ENCODE measurements at places on chromosomes 5 and 9.
A peak's percentile ranks its signal among the peaks of the same experiment; 100 is the strongest.

DNA sequence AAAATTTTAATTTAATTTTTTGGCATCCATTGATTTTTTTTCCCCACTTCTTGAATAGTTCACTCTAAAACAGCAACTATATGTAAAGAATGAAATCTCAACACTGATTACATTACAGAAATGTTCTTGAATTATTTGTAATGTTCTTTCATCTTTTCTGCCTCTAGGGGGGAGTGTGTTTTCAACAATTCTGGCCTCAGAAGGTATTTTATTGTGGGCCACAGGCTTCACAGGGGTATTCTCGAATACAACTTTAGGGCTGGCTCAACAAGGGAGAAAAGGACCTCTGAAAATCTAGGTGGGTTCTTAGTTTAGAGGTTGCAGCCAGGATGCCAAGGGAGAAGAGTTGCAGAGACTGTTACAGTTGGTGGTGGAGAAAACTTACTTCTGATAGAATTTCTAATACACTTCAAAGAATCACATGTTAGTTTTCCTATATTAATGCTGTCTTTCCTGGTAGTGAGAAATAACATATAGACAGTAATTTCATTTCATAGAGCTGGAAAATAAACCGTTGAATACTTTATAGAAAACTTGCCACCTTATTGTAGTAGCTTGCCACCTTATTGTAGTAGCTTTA lies 3.6 kb upstream of the NPR3 start:
- DNase-seq: no peak

DNA sequence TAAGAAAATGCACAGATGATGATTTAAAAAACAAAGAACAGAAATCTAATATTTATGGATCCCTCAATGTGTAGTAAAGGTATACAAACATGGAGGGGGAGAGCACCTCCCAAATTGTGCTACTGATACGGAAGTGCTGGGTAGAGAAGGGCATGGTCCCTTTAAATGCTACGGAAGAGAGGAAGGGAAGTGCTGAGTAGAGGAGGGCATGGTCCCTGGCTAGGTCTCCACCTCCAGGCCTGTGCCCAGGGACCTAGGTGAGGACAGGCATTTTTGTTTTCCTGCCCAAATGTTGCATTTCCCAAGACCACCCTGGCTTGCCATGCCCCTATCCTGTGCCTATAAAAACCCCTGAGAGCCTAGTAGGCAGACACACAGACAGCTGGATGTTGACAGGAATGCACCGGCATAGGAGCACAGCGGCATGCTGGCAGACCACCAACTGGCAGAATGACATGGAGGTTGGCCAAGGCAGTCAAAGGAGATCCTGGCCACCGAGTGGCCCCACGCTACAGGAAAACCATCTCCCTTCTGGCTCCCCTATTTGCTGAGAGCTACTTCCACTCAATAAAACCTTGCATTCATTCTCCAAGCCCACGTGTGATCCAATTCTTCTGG lies 62.1 kb upstream of the SPDL1 start:
- DNase-seq: no peak

- DNase-seq: no peak
Observed at GRCh38 chr5:5652181-5652580, 229.7 kb downstream of the ICE1 start.

GRCh38 chr5:14809369-14810155 lies 62.0 kb downstream of the ANKH start:
- DNase-seq: no peak

- no peak for DNase-seq
Observed at GRCh38 chr5:116575326-116576052, 866 bp upstream of the SEMA6A start.

GRCh38 chr5:168464214-168464613 lies 22.1 kb upstream of the RARS1 start:
- no peak for DNase-seq

GRCh38 chr9:125755340-125755739 lies 8.2 kb downstream of the PBX3 start:
- DNase-seq: no peak

GRCh38 chr5:96660971-96661854 lies 963 bp upstream of the CAST start:
- DNase-seq: no peak

- DNase-seq: no peak
Observed at GRCh38 chr9:75885652-75886051, 4.8 kb upstream of the PCSK5 start.

DNA sequence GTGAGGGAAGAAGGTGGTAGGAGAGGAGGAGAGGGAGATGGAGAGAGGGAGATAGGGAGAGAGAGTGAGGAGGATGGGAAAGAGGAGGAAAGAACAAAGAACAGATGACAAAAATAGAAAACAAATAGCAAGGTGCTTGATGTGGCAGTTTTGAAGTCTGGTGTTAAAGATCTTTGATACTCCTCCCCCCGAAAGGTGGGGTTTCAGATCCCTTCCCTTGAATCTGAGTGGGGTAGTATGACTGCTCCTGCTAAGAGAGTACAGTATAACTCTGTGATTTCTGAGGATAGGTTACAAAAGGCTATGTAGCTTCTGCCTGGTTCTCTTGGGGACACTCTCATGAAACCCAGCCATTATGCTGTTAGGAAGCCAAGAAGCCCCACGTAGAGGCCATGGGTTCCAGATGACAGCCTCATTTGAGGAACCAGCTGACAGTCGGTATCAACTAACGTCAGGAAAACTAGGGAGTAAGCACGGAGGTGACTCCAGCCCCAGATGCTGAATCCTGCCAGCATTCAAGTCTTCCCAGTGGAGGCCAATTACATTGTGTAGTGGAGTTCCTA lies 102.1 kb downstream of the FANCC start:
- no peak for DNase-seq

- no peak for DNase-seq
Observed at GRCh38 chr9:134127616-134128015, 8.3 kb upstream of the WDR5 start.

DNA sequence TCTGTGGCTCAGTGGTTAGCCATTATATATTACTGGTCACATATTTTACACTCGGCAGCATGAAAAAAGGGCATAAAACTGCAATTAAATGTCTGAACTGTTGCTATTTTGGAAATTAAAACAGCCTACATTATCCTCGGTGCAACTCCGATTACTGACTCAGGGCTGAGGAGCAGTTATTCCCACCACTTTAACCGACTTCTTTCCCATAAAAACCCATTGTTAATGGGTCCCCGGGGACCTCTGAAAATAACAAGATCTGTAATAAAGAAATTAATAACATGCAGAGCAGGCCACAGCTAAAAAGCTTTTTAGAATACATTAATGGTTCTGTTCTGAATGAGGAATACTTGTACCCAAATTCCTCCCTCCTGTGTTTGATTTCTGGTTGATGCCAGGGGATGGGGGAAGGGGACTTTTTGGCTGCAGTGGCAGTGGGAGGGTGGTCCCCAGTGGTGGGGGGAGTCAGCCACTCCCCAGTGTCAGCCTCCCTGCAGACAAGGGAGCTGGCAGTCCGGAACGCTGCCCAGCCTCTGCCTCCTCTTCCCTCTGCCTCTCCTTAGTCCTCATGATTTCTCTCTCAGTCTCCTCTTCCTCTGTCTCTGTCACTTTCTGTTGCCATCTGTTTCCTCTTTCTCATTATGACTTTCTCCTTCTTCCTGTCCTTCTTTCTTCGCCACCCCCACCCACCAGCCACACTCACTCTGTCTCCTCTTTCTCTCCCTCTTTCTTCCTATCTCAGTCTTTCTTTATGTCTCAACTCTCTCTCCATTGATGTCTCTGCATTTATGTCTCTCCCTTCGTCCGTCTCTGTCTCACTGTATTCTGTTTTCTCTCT lies 59.0 kb upstream of the ZBTB43 start:
- DNase-seq: no peak

DNA sequence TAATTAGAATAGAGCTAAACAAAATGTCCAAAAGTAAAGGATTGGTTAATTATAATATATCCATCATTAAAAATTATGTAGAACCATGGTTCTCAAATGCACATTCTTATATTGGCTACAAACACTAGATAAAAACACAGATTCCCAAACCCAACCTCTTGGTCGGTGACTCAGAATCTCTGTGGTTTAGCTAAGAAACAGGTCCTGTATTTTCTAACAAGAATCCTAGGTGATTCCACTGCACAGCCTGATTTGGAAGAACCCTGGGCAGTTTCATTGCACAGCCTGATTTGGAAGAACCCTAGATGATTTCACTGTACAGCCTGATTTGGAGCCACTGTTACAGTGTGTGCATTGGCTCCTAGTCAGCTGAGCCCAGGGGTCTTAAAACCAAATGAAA lies 67.9 kb downstream of the KIAA1958 start:
- no peak for DNase-seq

DNA sequence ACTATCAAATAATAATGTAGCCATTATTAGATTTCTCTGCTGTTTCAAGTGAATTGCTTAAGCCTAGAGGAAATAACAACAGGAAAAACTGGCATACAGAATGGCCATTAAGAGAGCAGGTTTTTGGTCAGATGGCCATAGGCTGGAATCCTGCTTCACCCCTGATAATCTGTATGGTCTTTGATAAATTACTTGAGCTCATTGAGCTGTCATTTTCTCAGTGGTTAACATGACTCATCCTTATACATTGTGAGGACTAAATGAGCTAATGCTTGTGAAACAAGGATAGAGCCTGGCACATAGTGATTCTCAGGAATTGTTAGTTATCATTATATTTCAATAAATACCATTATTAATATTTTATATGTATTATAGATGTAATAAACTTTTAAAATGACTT lies 516.5 kb downstream of the KIF4B start:
- no peak for DNase-seq

DNA sequence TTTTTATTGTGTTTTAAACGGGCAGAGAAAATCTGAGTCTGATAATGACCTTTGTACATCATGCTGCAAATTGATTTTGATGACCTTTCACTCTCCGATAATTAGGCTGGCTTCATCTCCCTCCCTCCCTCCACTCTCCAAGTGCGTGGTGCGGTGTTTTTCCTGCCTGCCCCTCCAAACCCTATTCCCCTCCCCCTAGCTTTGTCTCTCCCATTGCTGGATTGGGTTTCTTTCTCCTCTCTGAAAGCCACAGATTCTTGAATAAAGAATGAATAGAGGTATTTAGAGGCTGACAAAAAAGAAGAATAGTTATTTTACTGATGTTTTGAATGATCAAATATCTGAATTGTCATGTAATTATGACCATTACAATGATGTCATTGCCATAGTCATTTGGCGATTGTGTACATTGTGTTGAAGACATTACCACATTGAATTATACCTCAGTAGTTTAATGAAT lies 571.1 kb upstream of the ZNF608 start:
- DNase-seq: peak; percentile 29

- no peak for DNase-seq
Observed at GRCh38 chr9:133958756-133959155, 33.4 kb downstream of the VAV2 start.

- DNase-seq: no peak
Observed at GRCh38 chr9:120928015-120928482, 1.5 kb upstream of the TRAF1 start.

DNA sequence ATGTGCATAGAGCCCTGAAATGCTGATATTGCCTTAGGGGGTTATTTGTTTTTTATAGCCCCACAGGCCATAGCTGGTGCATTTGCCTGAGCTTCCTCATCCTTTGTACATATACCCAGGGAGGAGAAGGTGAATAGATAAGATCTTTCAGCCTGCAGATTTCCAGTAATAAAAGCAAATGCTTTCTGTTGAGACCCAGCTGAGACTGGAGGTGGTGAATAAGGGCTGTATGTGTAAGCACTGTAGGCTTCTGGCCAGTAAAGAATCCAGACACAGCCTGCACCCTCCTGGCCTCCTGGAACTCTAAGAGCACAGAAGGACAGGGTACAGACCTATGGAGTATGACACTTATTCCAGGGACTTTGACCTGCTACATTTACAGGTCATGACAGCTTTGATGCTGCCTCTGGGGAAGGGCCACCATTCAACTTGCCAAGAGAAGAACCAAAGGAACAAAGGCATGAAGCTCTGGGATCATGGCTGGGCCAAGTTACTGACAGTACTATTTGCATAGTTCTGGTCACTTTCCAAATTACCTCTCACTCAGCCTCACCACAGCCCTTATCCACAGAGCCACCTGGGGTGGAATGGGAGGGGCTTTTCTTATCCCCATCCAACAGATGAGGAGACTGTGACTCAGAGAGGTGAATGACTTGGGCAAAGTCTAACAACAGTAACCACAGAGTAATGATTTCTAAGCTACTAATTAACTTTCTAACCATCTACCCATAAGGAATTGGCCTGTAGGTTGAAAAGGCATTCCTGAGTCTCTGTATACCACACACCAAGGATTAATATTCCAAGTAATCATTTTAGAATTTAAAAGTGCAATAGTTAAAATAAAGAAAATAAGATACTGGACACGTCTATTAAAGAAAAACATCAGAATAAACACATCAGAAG lies 604.5 kb upstream of the KLF4 start:
- no peak for DNase-seq

DNA sequence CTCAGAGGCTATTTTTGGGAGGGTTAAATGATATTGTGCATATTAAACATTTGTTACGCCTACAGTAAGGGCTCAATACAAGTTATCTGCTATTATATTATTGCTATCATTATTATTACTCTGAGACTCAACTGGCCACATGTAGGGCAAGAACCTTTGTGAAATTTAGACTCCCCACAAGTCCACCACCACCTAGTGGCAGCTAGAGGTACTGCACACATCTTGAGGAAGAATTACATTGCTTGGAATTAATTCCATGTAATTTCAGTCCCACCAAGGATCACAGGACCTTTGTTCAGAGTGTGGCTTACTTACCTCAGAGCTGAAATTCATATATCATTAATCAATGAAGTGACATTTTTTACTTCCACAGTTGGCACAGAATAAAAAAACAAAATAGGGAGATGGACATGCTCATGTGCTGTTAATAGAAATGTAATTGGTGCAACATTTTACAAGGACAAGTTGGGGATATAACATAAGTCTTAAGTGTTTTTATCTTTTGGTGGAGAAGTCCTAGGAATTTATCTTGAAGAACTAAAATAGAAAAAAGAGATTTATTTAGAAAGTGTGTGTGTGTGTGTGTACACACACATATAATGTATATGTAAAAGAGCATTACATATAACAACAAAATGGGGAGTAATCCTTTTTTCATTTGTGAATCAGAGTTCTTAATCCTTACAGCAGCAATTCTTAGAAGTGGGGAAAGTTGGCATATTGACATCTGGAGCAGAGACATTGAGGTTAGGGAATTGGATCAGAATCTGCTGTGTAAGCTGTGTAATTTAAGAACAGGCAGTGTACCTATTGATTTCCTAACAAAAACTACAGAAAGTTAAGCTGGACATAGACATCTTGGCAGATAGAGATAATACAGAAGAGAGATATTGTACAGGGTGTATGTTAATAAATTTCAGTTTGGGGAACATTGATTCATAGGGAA lies 11.2 kb downstream of the MSANTD3 start:
- peak; percentile 41 for DNase-seq

GRCh38 chr9:87179553-87180340 lies 232.4 kb upstream of the GAS1 start:
- DNase-seq: no peak

GRCh38 chr5:138336952-138337684 lies 948 bp upstream of the FAM53C start:
- DNase-seq: no peak

All from iPS DF 6.9 (cell line).